A673 (cell line): ENCODE measurements at places on chromosomes 5 and 9. TPM values are rescaled to one million over a fixed set of nuclear protein-coding genes. Genes with fewer than 3 reads are reported as not detected.
A peak's percentile ranks its signal among the peaks of the same experiment; 100 is the strongest.

DNA sequence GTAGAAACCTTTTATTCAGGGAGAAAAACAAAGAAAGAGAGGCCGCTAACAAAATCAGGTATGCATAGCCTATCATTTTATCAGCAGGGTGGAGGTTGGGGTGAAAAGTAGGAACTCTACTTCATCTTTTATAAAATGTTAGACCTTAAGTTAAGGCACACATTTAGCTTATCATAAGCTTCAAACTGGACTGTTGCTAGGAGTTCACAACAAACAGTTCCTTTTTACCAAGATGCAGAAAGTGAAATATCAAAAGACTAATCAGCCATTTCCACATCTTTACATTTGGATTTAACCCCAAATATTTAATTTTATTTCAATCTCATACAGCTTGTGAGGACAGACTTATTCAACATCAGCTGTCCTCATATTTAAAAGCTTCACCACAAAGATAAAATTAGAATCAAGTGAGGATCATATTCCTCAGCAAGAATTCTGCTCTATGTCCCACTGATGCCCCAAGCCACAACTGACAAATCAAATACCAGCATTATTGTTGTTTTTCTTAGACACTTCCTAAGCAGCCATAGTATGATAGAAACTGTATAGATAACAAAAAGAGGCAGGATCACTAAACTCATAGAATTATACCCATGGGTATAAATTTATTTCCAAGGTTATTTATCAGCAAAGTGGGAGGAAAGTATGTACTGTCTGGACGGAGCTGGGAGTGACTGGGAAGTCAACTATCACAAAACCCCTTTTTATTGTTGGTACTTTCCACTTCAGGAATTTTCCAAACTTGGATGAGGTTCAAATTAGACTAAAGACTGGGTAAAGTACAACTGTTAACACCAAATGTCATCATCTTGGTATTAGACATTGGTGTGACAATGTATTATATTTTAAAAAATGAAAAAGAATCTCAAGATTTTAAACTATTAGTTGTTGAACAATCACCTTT is 29.9 kb upstream of the MYOT start:
- H3K27me3 ChIP-seq: peaks cover 7% of the 10 kb centered on the region
- H3K4me3 ChIP-seq: no peak overlapping the region
- H3K4me1 ChIP-seq: no peaks in the 10 kb centered on the region
- H3K36me3 ChIP-seq: no peaks in the 10 kb centered on the region
- DNase-seq: no peak

EIF4E1B gene
- total RNA-seq: not detected in 2 replicates

GRCh38 chr9:134127065-134127580 is 8.8 kb upstream of the WDR5 start:
- H3K4me3 ChIP-seq: no peak overlapping the region
- no peak overlapping the region for H3K27ac ChIP-seq
- H3K4me1 ChIP-seq: no peaks in the 10 kb centered on the region
- no peaks in the 10 kb centered on the region for H3K27me3 ChIP-seq

GMCL2 gene
- not detected in 2 replicates for total RNA-seq

- H3K36me3 ChIP-seq: no peaks in the 10 kb centered on the region
- no peak overlapping the region for H3K4me3 ChIP-seq
- DNase-seq: no peak
- no peak overlapping the region for H3K27ac ChIP-seq
Observed at GRCh38 chr5:129691220-129691619, 56.7 kb upstream of the MINAR2 start.

GRCh38 chr5:143537056-143537455 is 133.6 kb upstream of the NR3C1 start:
- DNase-seq: no peak
- no peak overlapping the region for H3K4me3 ChIP-seq
- H3K27ac ChIP-seq: no peak overlapping the region
- H3K4me1 ChIP-seq: no peaks in the 10 kb centered on the region
- no peaks in the 10 kb centered on the region for H3K27me3 ChIP-seq
- no peaks in the 10 kb centered on the region for H3K36me3 ChIP-seq

DNA sequence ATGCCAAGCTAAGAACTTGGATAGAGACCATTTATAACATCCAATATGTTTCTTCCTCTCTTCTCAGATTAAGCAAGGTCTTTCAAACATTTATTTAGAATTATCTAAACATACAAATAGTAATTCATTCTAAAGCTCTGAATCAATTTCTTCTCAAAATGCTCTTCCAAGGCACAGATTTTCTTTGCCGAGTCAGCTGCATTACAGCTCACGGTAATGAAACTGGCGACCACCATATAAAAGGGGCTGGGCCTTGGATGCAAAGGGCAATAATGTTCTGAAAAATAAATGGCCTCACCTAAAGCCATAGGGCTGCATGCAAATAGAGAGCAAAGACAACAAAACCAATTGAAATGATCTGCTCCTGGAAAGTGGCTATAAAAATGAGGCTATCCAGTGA is 63.8 kb downstream of the MED27 start:
- DNase-seq: no peak
- H3K27me3 ChIP-seq: no peaks in the 10 kb centered on the region
- no peaks in the 10 kb centered on the region for H3K36me3 ChIP-seq

DNA sequence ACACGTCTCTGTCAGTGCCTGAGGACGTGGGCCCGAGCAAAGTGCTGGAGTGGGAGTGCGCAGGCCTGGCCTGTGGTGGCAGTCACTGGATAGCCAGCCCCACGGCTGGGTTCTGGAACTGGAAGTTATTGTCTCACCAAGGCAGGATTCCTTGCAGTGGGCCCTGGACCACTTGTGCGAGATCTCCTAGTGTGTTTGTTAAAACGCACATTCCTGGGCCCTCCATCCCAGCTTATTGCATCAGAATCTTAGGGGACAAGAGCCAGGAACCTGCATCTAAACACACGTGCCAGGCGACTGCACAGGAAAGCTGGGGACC is 26.9 kb downstream of the PTPA start:
- no peaks in the 10 kb centered on the region for H3K27me3 ChIP-seq
- H3K4me1 ChIP-seq: peaks cover 43% of the 10 kb centered on the region
- H3K4me3 ChIP-seq: no peak overlapping the region
- H3K27ac ChIP-seq: peak overlapping the region; percentile 100

- DNase-seq: peak; percentile 60
- H3K27ac ChIP-seq: no peak overlapping the region
- no peaks in the 10 kb centered on the region for H3K36me3 ChIP-seq
- no peaks in the 10 kb centered on the region for H3K4me1 ChIP-seq
- no peaks in the 10 kb centered on the region for H3K27me3 ChIP-seq
- no peak overlapping the region for H3K4me3 ChIP-seq
Observed at GRCh38 chr5:1502046-1502736, 21.6 kb downstream of the LPCAT1 start.

PCDHA3 gene
- total RNA-seq: 2.6 and 3.2 TPM in 2 replicates

DMRT1 gene
- not detected in 2 replicates for total RNA-seq

TRPM3 gene
- not detected in 2 replicates for total RNA-seq

- no peaks in the 10 kb centered on the region for H3K27me3 ChIP-seq
- no peaks in the 10 kb centered on the region for H3K36me3 ChIP-seq
- H3K4me1 ChIP-seq: peaks cover 38% of the 10 kb centered on the region
- no peak overlapping the region for H3K27ac ChIP-seq
- no peak for DNase-seq
- H3K4me3 ChIP-seq: no peak overlapping the region
Observed at GRCh38 chr5:91315701-91316100, 67.4 kb downstream of the ARRDC3 start.

PLGRKT gene
- total RNA-seq: 30.9 and 38.4 TPM in 2 replicates
